ENCODE measurements at places on chromosomes 3 and 15. TPM values are rescaled to one million over a fixed set of nuclear protein-coding genes. Genes with fewer than 3 reads are reported as not detected.

DNA sequence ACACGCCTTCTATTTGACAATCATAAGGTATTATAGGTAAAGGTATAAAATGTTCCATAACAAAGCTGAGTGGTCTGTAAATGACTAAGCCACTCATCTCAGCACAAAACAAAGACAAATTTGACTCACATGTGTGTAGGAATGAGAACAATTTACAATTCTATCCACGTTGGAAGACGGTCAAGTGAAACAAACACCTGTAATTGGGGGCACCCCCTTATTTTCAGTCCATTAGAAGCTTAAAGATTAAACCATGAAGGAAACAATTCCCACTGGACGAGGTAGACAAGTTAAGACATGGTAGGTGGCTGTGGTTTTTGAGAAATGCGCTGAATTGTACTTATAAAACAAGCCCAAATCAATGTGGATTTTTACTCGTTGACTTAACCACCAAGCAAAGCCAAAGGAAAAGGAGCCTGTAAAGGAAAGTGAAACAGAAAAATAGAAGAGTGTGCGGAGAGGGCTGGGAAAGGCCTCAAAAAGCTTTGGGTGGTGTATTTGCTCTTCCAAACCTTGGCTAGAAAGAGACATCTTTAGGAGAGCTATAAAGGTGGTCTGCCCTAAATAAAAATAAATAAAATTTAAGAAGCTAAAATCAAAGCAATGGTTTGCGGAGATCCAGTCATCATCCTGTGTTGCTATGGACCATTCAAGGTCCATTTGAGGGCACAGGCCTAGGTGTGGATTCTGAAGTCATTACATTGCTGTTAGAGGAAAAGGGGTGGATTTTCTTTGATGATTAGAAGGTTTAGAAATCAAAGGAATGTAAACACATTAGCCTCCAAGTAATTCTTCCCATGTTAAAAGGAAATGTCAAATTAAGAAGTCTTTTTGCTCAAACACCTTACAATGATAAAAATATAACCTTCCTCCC lies 135.0 kb downstream of the TFG start:
- DNase-seq: no peak

- DNase-seq: no peak
Measured at GRCh38 chr15:55959744-55960447, 33.5 kb downstream of the NEDD4 start.

GRCh38 chr3:113953677-113954076 lies 5.9 kb downstream of the ZDHHC23 start:
- no peak for DNase-seq

The SLC12A8 gene
- total RNA-seq: 183 TPM

The RNF111 gene
- total RNA-seq: 61.0 TPM

The ALDH1L1 gene
- total RNA-seq: not detected

The DGKG gene
- 0.14 TPM for total RNA-seq
